Stimulated activated CD8-positive, alpha-beta memory T cell treated with anti-CD3 and anti-CD28 coated beads, Interleukin-12 subunit alpha, Interleukin-12 subunit beta, amount 100 ng/mL, for 4 hours (primary cell): ENCODE measurements at places on chromosomes 4 and X.
A peak's percentile ranks its signal among the peaks of the same experiment; 100 is the strongest.

GRCh38 chr4:3365326-3365725 lies 72.5 kb downstream of the RGS12 start:
- DNase-seq = no peak

DNA sequence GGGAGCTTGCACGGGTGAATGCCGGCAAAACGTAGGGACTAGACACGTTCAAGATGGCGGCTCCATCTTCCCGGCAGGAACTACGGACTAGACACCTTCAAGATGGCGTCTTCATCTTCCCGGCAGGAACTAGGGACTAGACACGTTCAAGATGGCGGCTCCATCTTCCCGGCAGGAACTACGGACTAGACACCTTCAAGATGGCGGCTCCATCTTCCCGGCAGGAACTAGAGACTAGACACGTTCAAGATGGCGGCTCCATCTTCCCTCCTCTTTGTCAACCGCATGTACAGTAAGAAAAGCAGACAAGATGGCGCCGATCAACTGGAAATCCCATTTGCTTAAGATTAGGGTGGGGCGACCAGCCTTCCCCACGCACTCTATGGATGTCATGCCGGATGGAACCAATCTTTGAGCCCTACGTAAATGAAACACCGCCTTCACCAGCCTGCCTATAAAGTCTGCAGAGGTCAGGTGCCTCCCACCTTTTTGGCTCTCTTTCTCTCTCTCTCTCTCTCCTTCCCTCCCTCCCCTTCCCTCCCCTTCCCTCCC lies 222.4 kb downstream of the CRLF2 start:
- DNase-seq = peak; percentile 55

DNA sequence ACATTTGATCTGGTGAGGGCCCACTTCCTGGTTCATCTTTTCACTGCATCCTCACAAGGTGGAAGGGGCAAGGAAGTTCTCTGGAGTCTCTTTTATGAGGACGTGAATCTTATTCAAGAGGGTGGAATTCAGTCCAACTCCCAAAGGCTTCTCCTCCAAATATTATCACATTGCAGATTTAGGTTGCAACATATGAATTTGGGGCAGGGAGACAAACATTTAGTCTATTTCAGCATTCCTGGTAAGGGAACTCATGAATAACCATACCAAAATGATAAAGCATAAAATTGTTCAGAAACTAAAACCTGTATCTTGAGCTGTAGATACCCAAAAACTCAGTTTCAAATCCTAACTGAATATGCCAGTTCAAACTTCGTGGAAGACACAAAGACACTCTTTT lies 246.8 kb downstream of the QDPR start:
- DNase-seq = no peak

GRCh38 chr4:154132406-154132805 lies 343.5 kb upstream of the SFRP2 start:
- DNase-seq = no peak

DNA sequence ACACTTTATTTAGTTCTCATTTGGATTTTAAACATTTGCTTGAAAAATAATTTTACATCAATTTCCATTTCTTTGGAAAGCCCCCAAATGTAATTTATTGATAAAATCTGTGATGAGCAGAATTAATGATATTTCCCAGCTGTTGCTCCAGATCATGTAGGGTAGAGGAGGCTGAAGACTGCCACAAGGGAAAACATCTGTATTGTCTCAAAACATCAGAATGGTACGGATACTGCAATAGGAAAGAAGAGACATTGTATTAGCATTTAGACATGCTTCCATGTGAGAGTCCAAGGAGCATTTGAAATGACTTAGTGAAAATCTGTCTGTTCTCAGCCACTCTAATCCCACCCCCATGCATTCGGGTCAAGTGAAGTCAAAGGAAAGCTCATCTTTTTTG lies 14.4 kb downstream of the ADH1A start:
- DNase-seq = no peak

DNA sequence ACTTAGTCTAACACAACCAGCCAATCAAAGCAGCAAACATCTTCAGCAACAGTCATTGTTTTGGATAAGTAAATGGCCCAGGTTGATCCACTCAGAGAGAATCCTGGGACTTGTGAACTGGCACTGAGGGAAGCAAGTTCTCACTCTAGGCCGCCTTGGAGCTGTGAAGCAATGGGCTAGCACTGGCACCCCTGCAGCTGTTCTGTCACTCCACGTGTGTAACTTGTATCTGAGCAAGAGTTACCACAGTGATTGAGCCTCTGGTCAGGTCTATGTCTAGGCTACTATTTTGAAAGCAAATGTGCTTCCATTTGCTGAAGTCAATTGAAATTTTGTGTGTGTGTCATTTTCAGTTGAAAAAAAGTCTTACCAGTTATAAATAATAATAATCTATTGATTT lies 57.2 kb upstream of the HS3ST1 start:
- no peak for DNase-seq

DNA sequence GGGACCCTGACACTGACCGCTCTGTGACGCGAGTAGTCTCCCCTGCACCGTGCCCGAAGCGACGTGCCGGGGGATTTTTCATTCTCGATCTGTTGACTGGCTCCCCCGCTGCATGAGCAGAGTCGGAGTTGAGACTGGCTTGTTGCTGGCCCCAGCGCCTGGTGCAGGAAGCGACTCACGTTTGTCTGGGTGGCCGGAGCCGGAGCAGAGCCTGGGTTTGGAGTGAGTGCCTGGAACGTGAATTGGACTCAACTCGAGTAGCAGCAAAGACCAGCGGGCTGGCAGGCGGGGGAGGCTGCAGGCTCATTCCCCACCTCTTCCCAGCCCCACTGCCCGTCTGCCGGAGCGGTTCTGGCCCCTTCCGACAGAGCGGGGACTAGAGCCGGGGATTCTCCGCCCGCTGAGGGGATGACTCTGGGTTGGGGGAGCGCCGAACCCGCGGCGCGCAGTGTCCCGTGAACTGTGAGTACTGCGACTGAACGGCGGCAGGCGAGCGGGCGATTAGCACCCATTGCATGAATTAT lies 554 bp downstream of the PCDH7 start:
- no peak for DNase-seq

- no peak for DNase-seq
Observed at GRCh38 chrX:40414335-40414734, 166.4 kb upstream of the ATP6AP2 start.

DNA sequence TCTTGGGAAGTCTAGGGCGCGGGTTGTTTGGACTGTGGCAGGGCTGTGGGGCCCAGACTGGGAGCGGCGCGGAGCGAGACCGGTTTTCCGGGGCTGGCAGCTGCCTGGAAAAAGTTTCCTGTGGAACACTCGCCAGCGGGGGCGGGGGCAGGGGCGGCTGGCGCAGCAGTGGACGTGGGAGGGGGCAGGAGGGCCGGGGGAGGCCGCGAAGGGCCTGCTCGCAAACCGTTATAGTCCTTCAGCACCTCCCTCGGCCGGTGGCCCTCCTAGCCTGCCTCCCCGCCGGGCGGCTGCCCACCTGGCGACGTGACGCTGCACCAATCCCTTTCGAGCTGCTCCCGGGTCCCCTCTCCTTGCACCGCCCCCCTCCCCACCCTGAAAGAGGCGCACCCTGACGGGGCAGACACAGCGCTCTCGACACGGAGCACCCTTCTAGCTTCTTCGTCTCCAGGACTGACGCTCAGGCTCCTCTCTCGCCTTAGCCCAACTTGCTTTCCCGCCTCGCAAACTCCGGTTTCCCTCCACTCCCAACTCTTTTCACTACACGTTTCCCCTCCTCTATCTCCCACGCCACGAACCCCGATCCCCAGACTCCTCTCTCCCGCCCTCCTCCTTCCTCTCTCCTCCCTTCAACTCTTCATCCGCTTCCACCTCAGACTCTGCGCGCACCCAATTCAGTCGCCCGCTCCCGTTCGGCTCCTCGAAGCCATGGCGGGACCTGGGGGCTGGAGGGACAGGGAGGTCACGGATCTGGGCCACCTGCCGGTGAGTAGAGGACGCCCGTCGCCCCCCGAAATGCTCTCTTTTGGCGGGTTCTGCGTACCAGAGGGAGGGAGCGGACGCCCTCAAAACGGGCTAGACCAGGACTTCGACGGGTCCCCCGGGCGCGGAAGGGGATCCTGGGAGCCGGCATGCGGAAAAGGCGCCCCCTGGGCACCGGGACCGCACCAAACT lies at the start of gene NRK:
Gene NRK (plus strand): TSS at position 402 of the 954 bp plus-strand sequence. CDS start 307 bp downstream, at position 709.
- DNase-seq = no peak

GRCh38 chr4:185734214-185734613 lies 77.8 kb downstream of the SORBS2 start:
- no peak for DNase-seq

DNA sequence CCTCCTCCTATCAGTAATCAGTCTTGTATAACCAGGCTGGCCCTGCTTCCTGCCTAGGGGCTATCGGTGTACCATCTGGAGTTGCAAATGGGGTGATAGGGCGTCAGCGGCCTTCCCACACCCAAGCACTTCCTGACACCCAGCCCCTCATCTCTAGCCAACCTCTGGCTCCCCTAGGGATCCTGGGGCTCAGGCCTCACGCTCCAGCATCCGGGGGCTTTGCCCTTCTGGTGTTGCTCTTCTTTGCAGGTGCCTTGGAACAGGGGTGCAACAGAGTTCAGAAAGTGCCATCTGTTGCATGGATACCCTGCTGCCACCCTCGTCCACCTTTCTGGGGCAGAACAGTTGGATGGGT lies 4.1 kb downstream of the IL9R start:
- no peak for DNase-seq

DNA sequence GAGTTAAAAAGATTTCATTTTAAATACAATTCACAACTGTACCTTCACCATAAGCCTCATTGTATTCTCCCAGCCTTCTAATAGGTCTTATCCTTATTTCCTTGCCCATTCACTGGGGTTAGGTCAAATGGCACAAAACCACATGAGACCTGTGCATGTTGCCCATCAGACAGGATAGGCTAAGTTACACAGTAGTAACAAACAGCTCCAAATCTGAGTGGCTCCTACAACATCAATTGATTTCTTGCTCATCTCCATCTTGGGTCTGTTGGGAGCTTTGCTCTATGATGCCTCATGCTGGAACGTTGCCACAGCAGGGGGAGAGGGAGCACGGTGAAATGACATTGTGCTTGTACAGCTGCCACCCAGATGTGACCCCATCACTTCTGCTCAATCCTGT lies 70.6 kb downstream of the DHX15 start:
- DNase-seq = no peak

GRCh38 chr4:66062921-66063320 lies 392.6 kb upstream of the EPHA5 start:
- DNase-seq = no peak

- DNase-seq = no peak
Observed at GRCh38 chr4:144494280-144494679, 151.7 kb upstream of the HHIP start.

GRCh38 chrX:9765737-9766097 lies at the start of gene GPR143:
Gene GPR143, minus strand, starts transcription at chrX:9765847. Its CDS starts 30 bp downstream, at chrX:9765817.
- no peak for DNase-seq

DNA sequence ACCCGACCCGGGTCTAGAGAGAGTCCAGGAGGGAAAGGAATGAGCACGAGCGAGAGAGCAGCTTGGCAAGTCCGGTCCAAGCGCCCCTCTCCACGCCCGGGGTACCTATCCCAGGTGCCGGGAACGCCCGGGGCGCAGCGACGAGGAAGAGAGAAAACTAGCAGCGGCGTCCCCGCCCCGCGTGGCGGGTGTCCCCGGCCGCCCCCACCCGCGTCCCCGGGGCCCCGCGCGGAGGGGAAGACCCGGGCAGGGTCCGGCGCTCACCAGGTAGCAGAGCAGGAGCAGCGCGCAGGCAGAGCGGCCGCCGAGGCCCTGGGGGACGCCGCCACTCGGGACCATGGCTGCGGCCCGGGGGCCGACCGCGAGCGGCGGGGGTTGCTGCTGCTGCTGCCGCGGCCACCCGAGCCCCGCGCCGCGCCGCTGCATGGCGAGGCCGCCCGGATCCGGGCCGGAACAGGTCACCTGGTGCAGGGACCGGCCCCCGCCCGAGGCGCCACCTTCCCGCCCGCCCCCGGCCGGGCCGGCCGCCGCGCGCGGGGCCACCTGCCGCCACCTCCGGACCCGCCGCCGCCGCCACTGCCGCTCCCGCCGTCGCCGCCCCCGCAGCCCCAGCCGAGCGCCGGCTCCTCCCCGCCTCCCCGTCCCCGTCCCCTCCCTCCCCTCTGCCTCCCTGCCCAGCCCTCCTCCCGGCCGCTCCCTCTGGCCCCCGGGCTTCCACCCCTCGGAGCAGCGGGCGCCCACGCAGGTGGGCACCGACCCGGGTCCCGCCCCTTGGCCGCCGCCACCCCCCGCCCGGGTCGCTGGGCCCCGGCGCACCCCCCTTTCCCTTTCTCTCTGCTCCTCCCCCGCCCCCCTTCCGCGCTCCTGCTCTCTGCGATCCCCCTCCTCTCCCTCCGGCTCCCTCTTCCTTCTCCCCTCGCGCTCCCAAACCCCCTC lies at the start of gene SEL1L3:
Gene SEL1L3 (minus strand): TSS at position 578 of the 936 bp plus-strand sequence. CDS start 152 bp downstream, at position 426.
- peak; percentile 56 for DNase-seq

- no peak for DNase-seq
Observed at GRCh38 chrX:70969635-70970481, 39.0 kb upstream of the SLC7A3 start.

DNA sequence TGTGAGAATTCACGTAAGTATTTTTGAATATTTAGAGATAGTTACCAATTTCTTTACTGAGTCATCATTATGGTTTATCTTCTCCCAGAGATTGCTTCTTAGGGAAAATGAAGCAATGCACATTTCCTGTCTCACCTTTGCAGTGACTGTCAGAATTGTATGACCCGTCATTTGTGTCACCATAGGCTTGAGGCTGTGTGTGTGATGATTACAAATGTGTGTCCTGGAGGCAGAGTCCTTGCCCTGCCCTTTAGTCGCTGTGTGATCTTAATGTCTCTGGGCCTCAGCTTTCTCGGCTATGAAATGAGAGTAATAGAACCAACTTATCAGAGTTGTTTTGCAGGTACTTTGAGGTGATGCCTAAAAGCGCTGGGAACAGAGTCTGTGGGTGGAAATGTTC lies 13.9 kb downstream of the HCCS start:
- DNase-seq = no peak

GRCh38 chrX:71372388-71372787 lies 6.2 kb downstream of the TAF1 start:
- no peak for DNase-seq

- DNase-seq = no peak
Observed at GRCh38 chr4:185387957-185388356, 7.8 kb downstream of the LRP2BP start.

- DNase-seq = no peak
Observed at GRCh38 chr4:84167564-84167963, 331.5 kb downstream of the NKX6-1 start.

DNA sequence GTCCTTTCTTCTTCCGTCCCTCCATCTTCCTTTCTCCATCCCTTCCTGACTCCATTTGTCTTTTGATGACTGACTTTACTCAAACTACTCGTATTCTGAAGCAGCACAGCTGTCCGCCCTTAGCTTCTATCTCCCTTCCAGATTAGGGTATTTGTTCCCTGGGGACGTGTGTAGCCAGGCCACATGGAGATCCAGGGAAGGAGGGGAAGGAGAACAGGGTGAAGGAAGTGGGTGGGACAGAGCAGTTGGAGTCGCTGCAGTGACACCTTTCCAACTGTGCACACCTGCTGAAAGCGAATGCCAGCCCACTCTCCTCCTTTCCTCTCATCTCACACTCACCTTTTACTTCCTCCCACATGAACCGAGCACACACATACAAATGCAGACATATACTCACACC lies 323.8 kb downstream of the DCTD start:
- no peak for DNase-seq

DNA sequence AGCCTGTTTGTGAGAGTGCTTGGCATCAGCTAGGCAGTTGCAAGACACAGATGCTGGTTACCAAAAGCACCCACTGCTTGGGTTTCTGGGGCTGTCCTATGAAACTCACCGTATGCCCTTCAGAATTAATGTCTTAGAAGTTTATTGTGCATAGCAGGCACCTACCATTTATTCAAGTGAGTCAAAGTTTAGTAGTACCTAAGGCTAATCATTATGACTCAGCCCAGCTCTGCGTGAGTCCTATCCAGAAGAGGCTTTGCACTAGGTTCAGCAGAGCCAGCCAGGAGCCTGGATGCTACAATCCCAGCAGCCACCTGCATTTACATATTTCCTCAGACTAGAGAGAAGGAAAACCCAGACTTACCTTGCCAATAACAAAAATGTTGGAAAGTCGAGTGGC lies 4.2 kb downstream of the RPS4X start:
- DNase-seq = no peak
